ENCODE measurements at places on chromosomes 4 and X.

GRCh38 chr4:84968925-84969324 is 2.4 kb upstream of the WDFY3 start:
- no peak for DNase-seq

DNA sequence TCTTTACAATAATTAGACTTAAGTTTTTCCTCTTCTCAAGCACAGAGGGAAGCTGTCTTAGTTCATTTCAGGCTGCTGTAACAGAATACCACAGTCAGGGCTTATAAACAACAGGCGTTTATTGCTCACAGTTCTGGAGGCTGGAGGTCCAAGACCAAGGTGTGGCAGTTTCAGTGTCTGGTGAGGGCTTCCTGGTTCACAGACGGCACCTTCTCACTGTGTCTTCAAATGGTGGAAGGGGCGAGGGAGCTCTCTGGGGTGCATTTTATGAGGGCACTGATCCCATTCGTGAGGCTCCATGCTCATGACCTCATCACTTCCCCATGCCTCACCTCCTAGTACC is 115.7 kb upstream of the MXRA5 start:
- DNase-seq, result no peak

DNA sequence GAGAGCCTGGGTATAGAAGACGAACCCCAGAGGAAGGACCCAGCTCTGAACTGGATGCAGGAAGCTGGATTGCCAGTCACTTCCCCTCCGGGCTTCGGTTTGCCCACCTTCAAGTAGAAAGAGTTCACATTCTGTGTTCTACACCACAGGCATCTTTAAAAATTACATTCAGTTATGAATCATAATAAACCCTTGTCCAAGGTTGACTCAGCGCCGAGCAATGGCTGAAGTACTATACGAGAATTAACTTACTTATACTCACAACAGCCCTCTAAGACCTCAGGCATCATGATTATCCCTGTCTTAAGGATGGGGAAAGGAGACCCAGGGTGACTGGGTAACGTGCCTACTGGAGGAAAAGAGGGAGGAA is 72.5 kb downstream of the EVC2 start:
- no peak for DNase-seq

DNA sequence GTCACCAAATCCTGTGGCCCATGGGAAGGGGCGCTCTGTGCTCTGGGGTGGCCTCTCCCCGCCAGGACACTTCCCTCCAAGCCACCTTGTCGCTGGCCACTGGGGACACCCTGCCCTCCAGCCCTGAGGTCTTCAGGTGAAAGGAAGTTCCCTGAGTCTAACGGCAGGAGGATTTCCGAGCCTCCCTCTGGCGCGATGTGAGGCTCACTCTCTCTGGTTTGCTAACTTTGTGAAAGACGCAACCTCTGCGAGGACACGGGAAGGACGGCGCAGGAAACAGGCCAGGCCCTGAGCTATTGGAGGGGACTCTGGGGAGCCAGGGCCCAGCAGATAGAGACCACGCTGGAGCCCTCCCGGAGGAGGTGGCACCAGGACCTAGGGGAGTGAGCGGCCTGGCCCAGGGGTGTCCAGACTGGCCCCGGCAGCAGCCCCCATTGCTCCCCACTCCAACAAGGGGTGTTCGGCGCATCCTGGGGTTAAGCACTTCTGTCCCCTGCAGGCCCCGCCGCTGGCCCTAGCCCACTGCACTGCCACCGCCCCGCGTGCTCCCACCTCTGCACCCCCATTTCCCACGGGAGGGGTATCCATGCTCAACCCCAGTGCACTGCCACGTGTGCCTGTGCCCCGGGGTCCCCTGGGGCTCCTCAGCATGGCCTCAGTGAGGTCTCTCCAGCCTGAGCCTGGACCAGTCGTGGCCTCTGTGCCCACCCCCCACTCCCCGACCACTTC is 72.2 kb upstream of the MXD4 start:
- no peak for DNase-seq

GRCh38 chrX:15055146-15055930 is 182.1 kb downstream of the MOSPD2 start:
- no peak for DNase-seq

- DNase-seq, result no peak
Measured at GRCh38 chr4:124903995-124904722, 191.6 kb upstream of the ANKRD50 start.

- DNase-seq, result no peak
Measured at GRCh38 chrX:154321594-154321993, 26.0 kb downstream of the TKTL1 start.
